ENCODE measurements at places on chromosomes 1 and 21. TPM values are rescaled to one million over a fixed set of nuclear protein-coding genes. Genes with fewer than 3 reads are reported as not detected.

The MNDA gene
- total RNA-seq = 12.7 TPM

The KRTAP12-2 gene
- not detected for total RNA-seq

The KPRP gene
- 0.14 TPM for total RNA-seq

The NTNG1 gene
- 1.4 TPM for total RNA-seq

The TAL1 gene
- 2.4 TPM for total RNA-seq

The ASAP3 gene
- total RNA-seq = 28.2 TPM

The KIF17 gene
- total RNA-seq = 0.68 TPM

The GSTM5 gene
- 2.0 TPM for total RNA-seq

DNA sequence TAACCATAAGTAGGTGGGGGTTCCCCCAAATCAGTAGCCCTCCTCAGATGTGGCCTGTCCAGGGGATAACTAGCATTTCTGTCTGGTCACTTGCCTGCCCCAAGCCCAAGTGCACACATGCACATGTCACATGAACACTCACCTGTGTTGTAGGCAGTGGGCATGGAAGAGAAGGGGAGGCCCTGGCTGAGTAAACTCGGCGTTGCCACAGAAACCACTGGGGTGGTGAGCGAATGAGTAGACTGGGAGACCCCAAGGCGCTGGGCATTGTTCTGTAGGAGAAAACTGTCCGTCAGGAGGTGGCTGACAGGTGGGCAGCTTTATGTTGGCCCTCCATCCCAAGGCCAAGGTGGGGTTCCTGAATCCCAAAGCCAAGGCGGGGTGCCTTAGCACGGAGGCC lies 25.6 kb downstream of the MEF2D start:
- H3K27ac ChIP-seq = peak overlapping the region; percentile 67
- peaks cover 73% of the 10 kb centered on the region for H3K36me3 ChIP-seq
- no peaks in the 10 kb centered on the region for H3K27me3 ChIP-seq
- no peak overlapping the region for H3K4me3 ChIP-seq

DNA sequence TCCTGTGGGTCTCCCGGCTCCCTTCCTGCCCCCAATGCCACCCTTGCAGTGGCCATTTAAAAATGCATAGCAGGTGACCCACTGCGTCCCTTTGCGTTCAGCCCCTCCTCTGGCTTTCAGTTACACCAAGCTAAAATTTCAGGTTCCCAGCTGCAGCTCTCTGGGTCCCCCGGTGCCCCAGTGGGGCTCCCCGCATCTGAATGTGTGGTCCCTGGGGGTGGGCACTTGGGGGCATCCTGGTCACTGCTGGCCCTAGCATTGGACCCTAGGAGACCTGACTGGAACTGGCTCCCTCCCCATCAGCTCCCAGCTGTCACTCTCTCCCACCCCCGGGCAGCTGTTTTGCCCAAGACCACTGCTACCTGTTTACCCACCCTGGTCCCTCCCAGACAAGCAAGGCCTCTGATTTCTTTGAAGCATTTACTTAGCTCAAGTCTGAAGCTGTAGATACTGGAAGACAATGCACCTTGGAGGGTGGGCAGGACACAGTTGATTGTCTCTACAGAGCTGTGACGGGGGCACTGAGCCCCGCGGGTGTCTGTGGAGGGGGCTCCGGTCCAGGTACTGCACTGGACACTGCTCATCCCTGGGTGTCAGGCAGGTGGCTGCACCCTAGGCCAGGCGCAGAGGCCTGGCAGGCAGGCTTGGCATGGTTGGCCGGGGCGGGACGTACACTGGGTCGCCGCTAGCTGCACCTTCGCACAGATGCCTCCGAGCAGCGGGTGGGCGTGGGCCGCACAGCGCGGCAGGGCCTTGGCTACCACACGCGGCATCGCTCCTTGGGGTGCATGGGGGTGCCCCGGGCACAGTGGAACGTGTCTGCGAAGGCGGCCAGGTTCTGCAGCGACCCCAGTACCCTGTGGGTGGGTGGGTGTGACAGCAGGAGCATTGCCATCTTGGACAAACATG lies 3.9 kb downstream of the PRXL2B start:
- H3K36me3 ChIP-seq = no peaks in the 10 kb centered on the region
- peaks cover 12% of the 10 kb centered on the region for H3K4me1 ChIP-seq
- H3K27ac ChIP-seq = no peak overlapping the region
- no peak overlapping the region for H3K4me3 ChIP-seq
- DNase-seq = no peak

DNA sequence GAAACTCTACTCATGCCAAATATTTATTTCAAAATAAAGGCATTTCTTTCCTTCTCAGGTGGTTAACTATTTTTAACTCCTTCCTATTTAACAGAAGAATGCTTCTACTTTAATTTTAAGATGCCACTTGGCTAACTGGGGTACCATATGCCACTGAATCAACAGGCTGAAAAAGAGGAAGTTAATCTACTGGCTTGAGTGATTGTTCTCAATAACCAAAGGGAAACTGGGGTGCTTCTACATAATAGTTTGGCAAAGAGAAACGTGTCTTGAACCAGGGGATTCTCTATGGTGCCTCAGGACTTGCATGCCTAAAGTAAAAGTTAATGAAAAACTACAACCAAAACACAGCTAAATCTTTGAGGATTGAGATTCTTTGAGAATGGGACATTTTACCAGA lies 142.6 kb downstream of the DENND1B start:
- H3K27ac ChIP-seq = no peak overlapping the region
- DNase-seq = no peak
- no peak overlapping the region for H3K4me3 ChIP-seq
- H3K4me1 ChIP-seq = no peaks in the 10 kb centered on the region

GRCh38 chr1:240190881-240191401 lies 99.3 kb downstream of the FMN2 start:
- no peak overlapping the region for H3K27ac ChIP-seq
- no peaks in the 10 kb centered on the region for H3K36me3 ChIP-seq
- H3K4me3 ChIP-seq = no peak overlapping the region
- no peaks in the 10 kb centered on the region for H3K4me1 ChIP-seq
- no peak for DNase-seq

DNA sequence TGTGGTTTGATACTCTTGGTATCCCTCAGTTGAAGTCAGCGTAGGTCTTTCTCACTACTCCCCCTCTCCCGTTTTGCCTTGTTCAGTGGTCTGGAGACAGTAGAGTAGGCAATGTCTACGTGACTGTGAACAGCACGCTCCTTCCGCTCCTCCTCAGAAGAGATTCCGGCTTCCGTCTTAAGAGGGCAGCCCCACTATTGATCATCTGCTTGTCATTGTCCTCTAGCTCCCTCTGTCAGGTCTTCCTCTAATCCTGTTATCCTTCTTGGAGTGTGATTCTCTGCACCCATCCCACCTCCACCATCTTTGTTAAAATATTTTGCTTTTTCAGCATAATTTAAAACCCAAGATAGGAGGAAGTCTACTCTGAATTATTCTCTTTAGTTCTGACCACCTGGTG lies 129.9 kb upstream of the KCNK2 start:
- H3K4me3 ChIP-seq = no peak overlapping the region
- no peak for DNase-seq
- no peaks in the 10 kb centered on the region for H3K4me1 ChIP-seq

GRCh38 chr1:225506727-225507126 lies 78.9 kb upstream of the LBR start:
- no peak overlapping the region for H3K27ac ChIP-seq
- peaks cover 4% of the 10 kb centered on the region for H3K36me3 ChIP-seq
- no peak for DNase-seq
- H3K4me1 ChIP-seq = peaks cover 17% of the 10 kb centered on the region
- no peak overlapping the region for H3K4me3 ChIP-seq

GRCh38 chr1:162381383-162381782 lies at the start of gene C1orf226:
Gene C1orf226 (plus strand): TSS chr1:162381728. CDS start chr1:162381902, 174 bp downstream.
- DNase-seq = no peak
- no peaks in the 10 kb centered on the region for H3K27me3 ChIP-seq
- H3K4me3 ChIP-seq = no peak within 1 kb of the TSS

GRCh38 chr1:2289607-2290006 lies 61.5 kb downstream of the SKI start:
- no peaks in the 10 kb centered on the region for H3K36me3 ChIP-seq
- no peaks in the 10 kb centered on the region for H3K27me3 ChIP-seq
- peaks cover 75% of the 10 kb centered on the region for H3K4me1 ChIP-seq
- DNase-seq = no peak

DNA sequence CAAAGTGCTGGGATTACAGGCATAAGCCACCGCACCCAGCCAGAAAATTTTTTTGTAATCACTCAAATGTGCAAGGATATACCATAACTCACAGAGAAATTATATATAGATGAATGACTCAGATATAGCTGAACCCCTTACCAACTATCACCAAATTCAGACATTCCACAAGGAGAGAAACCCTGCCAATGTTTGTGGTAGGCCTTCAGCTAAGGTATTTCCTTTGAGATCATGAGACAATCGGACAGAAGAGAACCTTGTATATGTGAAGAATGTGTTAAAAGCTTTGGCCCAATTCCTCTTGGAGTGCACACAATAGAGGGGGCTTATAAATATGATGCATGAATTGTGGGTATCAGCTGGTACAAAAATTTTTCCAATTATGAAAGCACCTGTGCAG lies 50.7 kb downstream of the ZNF684 start:
- H3K36me3 ChIP-seq = no peaks in the 10 kb centered on the region
- peaks cover 6% of the 10 kb centered on the region for H3K4me1 ChIP-seq

- H3K27ac ChIP-seq = no peak overlapping the region
- H3K27me3 ChIP-seq = no peaks in the 10 kb centered on the region
These were observed 5.9 kb upstream of the VCAM1 start for GRCh38 chr1:100713626-100714025.

GRCh38 chr1:59498640-59499039 lies 201.7 kb downstream of the FGGY start:
- no peak overlapping the region for H3K27ac ChIP-seq
- H3K4me1 ChIP-seq = peaks cover 14% of the 10 kb centered on the region
- H3K27me3 ChIP-seq = no peaks in the 10 kb centered on the region

DNA sequence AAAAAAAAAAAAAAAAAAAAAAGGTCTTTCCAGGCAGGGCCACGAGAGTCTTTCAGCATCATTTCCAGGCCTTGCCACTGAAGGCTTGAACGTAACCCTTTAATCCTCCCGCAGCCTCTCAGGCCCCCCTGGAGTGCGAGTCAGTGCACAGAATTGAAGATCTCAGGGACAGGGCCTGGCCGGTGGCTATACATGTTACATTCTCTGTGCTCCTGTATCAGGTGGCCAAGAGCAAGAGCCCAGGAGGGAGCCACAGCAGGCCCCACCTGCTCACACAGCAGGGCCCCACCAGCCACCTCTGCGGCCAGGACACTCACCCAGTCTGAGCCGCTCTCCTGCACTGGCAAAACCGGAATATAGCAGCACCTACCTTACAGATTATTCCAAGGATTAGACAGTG lies 34.1 kb upstream of the SLC25A33 start:
- H3K4me1 ChIP-seq = peaks cover 6% of the 10 kb centered on the region
- no peaks in the 10 kb centered on the region for H3K36me3 ChIP-seq
- H3K27ac ChIP-seq = no peak overlapping the region
- no peak for DNase-seq

DNA sequence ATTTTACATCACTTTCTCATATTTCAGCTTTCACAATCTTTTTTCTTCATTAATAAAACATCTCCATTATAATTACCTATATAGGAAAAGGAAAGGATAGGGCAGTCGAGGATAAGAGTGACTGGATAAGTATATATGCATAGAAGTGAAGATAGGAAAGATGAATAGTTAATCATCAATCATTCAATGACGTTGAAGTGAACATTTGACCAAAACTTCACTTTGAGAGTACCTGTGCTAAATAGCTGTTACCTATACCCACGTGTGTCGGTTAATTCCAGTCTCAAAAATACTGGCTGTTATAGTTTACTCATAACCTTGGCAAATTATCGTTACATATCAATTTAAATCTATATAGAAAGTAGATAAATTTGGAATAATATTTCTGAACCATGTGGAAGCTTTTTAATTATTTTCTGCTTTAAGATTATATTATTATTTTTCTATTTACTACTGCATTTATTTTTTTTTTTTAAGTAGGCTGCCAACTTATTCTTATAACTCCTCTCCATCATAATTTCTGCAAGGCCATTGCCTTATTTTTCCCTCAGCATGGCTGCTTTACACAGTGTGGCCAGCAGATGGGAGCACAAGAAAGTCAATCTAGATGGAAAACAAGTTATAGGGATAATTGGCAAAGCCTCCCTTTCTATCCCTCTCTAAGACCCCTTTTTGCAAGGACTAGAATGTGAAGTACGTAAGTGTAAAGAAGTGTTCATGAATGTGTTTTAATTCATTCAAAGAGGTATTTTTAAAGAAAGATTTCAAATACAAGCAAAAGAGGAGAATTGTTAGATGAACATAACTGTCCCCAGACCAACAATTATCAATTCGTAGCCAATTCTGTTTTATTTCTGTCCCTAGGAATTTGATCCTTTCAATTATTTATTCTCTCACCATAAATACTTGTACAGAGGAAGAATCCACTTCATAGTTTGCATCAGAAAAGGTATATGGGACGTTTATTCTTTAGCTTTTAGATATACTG lies 290.4 kb downstream of the KCNT2 start:
- no peaks in the 10 kb centered on the region for H3K4me1 ChIP-seq
- H3K36me3 ChIP-seq = no peaks in the 10 kb centered on the region
- H3K27me3 ChIP-seq = no peaks in the 10 kb centered on the region

- no peaks in the 10 kb centered on the region for H3K36me3 ChIP-seq
- H3K4me1 ChIP-seq = peaks cover 12% of the 10 kb centered on the region
- H3K27ac ChIP-seq = no peak overlapping the region
- H3K27me3 ChIP-seq = no peaks in the 10 kb centered on the region
- no peak for DNase-seq
These were observed 74.2 kb downstream of the TOMM20 start for GRCh38 chr1:235054466-235054865.

DNA sequence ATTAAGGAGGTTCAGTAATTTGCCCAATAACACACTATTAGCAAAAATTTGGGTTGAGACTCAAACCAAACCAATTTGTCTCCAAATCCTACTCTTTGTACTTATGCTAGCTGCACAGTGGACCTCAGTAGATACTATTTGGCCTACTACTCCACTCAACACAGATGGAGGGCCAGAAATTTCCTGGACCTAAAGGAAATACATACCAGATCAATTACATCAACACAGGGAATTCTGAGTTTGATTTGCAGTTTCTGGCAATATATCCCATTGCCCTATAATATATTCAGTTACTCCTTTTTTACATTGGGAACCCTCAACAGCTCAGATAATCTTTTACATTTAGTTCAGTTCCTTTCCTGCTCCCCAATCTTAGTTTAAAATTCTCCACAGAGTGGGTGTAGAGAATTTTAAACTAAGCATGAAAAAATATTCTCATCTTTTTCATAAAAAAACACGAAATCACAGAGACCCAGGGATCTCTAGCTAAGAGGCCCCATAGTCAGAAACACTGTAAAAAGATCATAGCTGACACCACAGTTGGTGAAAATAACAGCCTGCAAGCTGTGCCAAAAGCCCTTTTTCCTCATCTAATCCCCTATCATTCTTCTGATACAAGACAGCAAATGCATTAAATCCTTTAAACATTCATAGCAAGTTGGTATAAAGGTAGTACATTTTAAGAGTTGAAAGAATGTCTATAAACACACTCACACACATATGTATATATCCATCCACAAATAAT lies 317.7 kb upstream of the ESRRG start:
- no peak overlapping the region for H3K27ac ChIP-seq
- no peaks in the 10 kb centered on the region for H3K4me1 ChIP-seq
- DNase-seq = no peak
- H3K36me3 ChIP-seq = no peaks in the 10 kb centered on the region
